ENCODE measurements at places on chromosomes 4 and X.

GRCh38 chrX:14948691-14949090, 75.5 kb downstream of the MOSPD2 start:
- DNase-seq = no peak

- DNase-seq = no peak
Observed at GRCh38 chr4:8656711-8657380, 64.3 kb downstream of the CPZ start.

GRCh38 chr4:183142571-183143550, 43.8 kb downstream of the WWC2 start:
- DNase-seq = no peak

DNA sequence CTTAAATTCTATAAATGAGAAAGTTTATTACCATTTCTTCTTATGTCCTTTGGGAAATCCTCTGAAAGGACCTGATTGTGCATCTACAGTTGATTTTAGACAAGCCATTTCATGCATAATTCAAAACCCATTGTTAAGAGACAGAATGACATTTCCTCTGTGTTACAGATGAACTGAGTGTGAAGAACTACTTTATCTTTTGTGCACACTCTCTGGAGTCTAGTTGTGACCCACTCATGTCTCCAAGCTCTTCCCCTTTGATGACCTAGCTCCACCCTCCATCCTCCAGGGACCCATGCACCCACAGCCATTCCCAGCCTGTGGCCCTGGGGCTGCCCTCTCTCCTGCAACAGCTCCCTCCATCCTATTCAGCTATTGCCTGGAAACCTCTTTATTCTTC, 57.5 kb upstream of the BMPR1B start:
- DNase-seq = no peak

DNA sequence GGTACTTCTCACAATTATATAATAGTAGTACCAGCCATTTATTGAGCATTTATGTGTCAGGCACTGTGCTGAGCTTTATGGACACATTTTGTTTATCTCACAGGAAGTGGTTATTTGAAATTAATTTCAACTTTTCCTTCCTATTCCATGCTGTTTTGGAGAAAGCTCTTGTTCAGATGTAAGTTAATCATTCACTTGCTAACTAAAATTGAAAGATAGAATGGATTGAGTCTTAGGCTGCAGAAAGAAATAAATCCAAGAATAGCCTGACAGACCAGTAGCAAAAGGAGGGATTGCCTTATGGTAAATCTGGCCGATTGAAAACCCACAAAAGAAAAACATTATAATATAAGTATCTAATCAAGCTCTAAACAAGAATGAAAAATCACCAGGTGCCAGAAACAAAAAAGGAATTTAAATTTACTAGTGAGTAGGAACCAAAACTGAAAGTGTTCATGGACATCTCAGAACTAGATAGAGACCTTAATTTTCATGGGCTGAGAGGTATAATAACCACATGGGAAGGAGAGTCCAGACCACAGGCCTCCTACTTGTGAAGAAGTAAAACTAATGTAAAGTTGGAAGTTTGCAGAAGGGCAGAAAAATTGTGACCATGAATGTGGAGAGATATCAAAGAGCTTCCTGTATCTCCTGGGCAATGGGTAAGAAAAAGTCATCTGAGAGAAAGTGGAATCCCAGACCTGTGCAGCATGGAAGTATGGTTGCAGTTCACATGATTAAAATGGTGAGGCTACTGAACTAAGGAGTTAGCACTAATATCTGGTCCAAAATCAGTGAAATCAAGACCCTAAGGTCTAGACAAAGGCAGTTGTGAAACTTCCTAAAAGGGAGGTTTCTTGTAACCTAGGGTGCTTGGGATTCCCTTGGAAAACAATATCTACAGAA, 38.0 kb downstream of the RADX start:
- no peak for DNase-seq

- peak; percentile 44 for DNase-seq
Observed at GRCh38 chrX:65706041-65706828, 38.8 kb downstream of the MSN start.

- no peak for DNase-seq
Observed at GRCh38 chr4:135382280-135382959, 1180.8 kb upstream of the PABPC4L start.

DNA sequence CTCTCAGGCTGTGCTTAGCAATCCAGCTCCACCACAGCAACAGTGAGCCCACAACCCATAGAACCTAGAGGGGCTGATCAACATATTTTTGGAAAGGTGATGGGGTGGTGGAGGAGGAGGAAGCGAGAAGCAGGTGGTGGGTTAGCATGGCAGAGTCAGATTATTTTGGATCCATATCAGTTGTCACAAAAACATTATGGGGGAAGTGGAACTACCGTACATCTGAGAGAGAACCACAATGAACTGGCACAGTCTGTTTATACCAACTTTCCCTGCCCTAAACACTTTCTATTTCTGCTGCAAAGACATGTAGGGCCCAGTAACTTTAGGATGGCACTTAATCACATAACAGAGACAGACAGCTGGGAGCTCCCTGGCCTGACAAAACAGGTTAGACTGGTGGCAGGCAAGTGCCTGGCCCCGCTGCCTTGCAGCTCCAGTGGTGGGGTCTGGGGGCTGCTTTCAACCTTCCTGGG, 4.3 kb downstream of the SLC9A7 start:
- no peak for DNase-seq

GRCh38 chrX:1803741-1804140, 188.9 kb downstream of the ASMT start:
- DNase-seq = no peak

DNA sequence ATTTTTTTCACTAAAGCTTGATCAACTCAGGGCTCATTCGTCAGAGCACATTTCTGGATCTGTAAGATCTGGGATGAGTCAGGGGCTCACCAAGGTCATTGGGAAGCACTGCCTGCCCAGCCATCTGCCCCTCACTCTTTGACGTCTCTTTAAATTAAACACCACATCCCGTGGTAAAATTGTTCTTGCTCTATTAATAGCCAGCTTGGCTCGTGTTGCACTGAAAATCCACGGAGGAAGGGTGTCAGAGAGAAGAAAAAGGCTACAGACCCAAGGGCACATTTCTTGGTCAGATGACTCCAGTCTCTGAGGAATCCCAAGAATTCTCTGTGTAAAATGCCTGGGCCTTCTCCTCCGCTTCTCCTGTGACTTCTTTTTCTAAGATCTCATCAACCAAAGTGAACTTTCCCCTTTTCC, 45.7 kb upstream of the GATB start:
- DNase-seq = no peak

DNA sequence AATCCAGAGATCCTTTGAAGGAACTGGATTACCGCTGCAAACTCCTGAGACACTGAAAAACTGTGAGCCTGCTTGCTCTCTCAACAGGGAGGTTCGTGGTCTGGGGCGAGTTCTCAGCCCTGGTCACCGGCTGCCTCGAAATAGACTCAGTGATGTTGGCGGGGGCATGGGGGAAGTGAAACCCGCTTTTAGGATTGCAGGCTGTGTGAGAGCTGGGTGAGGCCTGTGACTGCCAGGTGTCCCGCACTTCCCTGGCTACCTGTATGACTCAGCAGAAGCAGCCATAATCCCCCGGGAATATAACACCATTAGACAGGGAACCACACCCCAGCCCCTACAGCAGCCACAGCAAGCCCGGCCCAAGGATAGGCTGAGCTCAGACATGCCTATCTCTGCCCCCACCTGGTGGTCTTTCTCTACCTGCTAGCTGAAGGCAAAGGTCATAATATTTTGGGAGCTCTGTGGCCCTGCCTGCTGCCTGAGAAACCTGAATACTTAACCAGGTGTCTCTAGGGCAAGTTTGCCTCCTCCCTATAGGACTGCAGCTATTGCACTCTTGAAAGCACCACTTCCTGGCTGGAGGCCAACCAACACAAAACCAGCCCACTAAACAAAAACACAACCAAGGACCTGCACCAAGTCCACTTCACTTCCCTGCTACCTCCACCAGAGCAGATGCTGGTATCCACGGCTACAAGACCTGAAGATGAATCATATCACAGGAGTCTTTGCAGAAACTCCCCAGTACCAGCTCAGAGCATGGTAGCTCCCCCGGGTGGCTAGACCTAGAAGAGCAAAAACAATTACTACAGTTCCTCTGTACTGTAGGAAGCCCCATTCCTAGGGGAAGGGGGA, 202.0 kb downstream of the RRAGB start:
- DNase-seq = no peak

DNA sequence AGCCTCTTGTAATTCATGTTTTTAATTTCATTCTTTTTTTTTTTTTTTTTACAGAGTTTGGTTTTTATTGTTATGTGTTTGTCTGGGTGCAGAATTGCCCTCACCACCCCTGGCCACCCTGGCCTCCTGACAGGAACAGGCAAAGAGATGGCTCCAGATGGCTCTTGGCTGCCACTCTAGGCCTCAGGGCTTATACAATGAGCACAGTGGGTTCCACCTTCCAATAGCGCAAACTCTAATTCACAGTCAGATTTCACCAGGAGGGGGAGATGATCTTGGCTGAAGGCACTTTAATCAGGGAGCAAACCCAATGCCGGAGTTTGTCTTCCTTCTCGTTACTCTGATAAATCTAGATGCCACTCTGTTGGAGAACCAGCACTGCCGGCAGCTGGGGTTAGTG, 24.8 kb downstream of the CPE start:
- no peak for DNase-seq

GRCh38 chr4:7410446-7410845, 24.3 kb downstream of the PSAPL1 start:
- DNase-seq = no peak

DNA sequence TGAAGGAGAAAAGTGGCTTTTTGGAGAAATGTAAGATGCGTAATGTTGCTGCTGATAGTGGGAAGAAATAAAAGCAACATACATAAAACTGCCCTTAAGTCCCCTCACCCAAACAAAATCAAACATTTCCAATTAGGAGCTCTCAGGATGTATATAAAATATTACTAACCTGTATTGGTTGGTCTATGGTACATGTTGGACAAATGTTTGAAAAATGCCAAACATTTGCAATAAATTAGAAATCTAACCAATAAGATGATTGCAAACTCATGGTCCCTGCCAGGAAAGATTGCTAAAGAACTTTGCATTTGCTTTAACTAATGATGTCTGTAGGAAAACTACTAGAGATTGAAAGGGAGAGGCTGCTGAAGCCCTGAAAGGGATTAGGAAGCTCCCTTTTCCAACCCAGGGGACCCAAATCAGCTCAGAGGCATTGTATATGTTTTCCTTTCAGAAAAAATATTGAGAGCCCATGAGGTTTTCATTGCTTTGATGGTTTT, 1.8 kb downstream of the SFRP2 start:
- no peak for DNase-seq

DNA sequence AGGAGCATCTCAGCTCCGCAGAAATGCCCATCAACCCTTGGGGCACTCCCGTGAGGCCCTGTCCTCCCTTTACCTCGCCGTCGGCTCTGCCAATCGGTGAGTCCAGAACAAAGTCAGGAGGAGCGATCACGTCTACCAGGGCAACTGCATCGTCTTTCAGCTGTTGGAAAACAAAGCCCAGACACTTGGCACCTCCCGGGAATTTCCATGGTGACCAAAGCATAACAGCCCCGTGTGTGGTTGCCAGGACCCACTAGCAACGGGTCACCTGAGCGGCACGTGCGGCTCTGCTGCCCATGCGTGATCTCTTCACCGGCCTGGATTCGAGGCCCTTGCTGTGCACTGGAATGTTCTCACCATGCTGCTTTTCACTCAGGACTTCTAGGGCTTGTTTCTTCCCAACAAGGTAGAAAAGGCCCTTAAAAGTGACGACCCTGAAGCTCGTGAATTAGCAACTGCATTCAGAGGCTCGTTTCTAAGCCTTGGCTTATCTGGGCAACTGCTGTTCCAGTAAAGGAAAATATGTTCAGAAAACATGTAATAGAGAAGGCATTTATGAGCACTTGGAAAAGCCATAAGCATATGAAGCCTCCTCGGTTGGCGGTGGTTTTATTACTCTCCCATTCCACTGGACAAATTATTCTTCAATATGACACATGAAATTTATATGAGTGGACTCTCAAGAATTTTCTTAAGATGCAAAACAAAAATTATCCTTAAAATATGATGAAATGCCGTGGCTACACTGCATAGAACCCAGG, 69.5 kb downstream of the ACOX3 start:
- no peak for DNase-seq

DNA sequence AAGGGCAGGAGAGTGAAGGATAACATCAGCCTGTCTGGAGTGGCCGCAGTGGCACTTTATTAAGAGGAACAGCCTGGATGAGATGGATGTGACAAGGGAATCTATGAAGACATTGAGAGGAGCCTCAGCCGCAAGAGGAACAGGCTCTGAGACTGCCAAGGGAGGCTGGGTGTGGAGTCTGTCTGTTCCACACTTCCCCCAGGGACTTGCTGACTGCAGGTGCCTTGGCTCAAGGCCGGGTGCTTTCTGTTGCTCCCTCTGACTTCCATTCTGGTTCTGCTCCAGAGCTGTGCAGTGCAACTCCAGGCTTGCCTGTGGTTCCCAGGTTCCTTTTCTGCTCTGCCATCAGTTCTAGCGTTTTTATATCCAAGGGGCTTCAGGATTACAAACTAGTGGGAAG, 54.6 kb downstream of the FRMPD3 start:
- DNase-seq = no peak

GRCh38 chr4:6236816-6237390, 32.7 kb upstream of the WFS1 start:
- no peak for DNase-seq

DNA sequence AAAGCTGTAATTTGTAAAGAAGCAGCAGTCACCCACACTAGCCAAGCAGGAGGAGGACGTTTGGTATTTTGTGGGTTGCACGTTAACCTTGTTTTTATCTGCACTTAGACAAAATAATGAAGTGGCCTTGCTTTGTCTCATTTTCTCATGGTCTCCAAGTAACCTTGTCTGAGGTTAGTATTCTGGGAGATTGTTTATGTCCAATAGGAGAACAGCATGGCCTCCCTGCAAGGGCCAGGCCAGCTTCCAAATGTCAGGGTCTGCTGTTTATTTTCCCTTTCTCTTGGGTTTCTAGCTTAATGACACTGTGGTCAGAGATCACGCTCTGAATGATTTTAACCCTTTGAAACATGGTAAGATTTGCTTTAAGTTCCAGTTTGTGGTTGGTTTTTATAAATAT, 29.9 kb downstream of the PNMA6E start:
- no peak for DNase-seq

GRCh38 chr4:124931050-124931449, 218.5 kb upstream of the ANKRD50 start:
- DNase-seq = no peak

DNA sequence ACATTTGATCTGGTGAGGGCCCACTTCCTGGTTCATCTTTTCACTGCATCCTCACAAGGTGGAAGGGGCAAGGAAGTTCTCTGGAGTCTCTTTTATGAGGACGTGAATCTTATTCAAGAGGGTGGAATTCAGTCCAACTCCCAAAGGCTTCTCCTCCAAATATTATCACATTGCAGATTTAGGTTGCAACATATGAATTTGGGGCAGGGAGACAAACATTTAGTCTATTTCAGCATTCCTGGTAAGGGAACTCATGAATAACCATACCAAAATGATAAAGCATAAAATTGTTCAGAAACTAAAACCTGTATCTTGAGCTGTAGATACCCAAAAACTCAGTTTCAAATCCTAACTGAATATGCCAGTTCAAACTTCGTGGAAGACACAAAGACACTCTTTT, 246.8 kb downstream of the QDPR start:
- no peak for DNase-seq

- no peak for DNase-seq
Observed at GRCh38 chr4:76233967-76234678, 17.4 kb upstream of the FAM47E start.
